ENCODE measurements at places on chromosomes 11 and 22.

DNA sequence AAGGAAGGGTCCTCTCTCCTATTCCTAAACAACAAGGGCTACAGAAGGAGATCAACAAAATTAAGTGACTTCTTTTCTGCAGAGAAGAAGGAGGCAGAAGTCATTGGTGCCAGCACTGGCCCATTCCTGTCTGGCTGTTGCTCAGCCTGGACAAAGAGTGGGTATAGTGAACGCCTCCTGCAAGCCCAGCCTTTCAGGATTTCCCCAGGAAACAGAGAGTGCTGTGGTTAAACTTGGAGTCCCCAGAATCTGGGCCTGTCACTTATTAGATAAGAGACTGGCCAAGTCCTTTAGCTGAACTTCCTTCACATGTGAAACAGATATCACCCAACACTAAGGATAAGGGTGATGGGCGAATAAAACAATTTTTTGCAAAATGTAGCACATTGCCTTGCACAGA is 10.9 kb downstream of the TST start:
- no peak for DNase-seq

- DNase-seq = no peak
Observed at GRCh38 chr11:131744847-131745246, 374.4 kb downstream of the NTM start.

GRCh38 chr11:126132319-126132718 is 69.7 kb upstream of the CDON start:
- no peak for DNase-seq

DNA sequence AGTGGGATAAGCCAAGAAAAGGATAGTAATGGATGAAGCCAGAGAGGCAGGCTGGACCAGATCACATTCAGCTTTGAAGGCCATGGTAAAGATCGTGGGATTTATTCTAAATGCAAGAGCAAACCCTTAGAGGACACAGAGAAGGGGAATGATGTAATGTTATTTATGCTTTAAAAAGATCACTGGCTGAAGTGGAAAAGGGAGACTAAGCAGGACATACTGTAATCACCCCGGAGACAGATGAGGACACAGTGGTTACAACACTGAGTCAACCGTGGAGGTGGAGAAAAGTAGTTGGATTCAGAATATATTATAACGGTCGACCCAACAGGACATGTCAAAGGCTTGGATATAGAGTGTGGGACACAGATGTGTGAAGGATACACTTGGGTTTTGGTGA is 38.5 kb downstream of the CDON start:
- no peak for DNase-seq

GRCh38 chr22:36461665-36462649 is 19.5 kb downstream of the TXN2 start:
- no peak for DNase-seq

GRCh38 chr11:47383071-47383470 is 4.7 kb upstream of the SPI1 start:
- no peak for DNase-seq

DNA sequence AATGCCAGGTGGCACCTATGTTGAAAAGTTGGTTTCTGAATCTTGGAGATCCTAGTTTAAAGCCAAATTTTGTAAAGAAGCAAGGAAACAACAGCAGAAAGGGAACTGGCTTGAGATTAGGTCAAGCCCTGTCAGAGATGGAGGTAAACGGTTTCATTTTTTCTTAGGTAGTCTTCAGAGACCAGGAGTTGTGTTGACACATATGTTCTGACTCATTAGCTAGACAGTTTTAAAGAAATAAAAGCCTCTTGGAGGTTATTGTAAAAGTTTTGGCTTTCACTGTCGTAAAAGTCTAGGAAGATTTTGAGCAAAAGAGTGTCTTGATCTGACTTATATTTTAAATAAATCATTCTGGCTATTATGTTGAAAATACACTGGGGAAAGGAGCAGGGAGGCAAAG is 151.5 kb upstream of the CTSC start:
- no peak for DNase-seq

DNA sequence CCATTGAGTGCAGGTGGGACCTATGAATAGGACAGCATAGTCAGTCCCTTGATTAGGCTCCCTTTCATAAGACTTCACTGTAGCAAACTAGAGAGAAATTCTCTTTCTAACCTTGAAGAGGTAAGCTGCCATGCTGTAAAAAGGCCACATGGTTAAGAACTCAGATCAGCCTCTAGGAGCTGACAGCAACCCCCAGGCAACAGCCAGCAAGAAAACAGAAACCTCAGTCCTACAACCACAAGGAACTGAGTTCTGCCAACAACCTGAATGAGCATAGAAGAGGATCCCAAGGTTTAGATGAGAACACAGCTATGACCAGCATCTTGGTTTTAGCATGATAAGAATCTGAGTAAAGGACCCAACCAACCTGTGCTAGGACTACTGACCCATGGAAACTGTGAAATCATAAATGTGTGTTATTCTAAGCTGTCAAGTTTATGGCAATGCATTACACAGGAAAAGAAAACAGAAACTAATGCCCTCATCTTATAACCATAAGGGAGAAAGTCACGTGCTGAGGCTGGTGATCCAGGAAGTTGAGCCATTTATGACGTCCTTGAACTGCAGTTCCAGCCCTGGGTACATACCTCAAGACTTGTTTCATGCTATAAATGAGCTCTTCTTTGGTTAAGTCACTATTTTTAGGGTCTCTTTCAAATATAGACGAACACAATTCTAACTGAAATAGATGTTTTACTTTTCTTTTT is 43.3 kb downstream of the RAB38 start:
- DNase-seq = no peak

DNA sequence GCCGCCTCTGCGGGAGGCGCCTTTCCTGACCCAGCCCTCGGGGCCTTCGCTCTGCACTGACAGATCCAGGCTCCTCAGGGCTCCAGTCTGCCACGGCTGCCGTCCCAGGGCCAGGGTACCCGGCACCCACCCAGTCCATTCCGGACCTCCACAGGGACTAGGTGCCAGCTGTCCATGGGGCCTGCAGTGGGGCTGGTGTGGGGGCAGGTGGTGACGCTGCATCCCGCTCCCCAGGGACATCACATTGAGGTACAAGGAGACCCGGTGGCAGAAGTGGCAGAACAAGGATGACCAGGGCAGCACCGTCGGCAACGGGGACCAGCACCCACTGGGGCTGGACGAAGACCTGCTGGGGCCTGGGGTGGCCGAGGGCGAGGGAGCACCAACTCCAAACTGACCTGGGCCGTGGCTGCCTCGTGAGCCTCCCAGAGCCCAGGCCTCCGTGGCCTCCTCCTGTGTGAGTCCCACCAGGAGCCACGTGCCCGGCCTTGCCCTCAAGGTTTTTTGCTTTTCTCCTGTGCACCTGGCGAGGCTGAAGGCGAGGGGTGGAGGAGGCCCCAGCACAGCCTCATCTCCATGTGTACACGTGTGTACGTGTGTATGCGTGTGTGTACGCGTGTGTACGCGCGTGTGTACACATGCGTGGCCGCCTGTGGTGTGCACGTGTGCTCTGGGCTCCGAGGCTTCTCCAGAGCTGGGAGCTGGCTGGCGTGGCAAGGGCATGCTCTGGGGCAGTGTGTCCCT is 16.7 kb downstream of the RNH1 start:
- no peak for DNase-seq

DNA sequence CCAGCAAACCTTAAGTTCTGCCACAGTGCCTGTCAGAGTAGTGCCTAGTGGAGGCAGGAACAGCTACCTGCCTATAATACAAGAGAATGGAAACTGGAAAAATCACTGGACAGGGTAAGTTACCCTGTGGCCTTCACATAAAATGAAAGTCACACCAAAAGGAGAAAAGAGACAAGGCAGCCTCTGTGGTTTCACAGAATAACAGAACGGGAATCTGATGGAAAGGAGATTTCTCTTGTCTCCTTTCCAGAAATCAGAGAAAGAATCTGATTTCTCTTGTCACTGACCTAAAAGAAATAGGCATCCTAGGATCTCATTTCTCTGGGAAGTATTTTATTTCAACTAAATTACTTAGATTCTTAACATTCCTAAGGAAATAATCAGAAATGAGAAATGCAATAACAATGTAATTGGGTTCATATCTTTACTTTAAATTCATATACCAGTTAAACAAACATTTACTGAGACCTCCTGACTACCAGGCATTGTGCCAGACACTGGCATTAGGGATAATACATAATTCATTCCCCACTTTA is 41.6 kb downstream of the PRCP start:
- no peak for DNase-seq

- DNase-seq = peak; percentile 33
Observed at GRCh38 chr11:45332276-45332934, 46.3 kb upstream of the SYT13 start.

DNA sequence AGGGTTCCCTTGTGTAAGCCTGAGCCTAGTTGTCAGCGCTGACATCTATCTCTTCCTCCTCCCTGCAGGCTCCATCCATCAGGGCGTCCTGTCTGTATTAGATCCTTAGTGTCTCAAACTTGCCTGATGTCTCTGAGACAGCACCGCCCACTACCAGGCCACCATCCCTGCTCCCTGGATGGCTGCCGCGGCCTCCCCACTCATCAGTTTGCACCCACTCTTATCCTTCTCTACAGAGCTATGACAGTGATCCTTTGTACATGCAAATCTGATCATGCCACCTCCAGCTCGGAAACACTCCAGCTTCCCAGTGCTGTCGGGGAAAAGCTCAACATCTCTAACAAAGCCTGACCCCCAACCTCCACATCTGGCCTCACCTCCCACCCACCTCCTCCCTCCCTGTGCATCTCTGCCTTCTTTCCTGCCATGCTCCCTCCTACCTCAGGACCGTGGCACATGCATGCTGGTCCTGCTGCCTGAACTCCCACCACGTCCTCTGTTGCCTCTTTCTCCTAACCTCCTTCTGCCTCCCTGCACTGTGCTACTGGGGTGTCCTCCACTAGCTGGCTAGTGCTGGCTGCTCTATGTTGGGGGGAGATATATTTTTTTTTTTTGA is 61.6 kb upstream of the EIF3D start:
- DNase-seq = no peak

GRCh38 chr11:85774256-85775101 is 36.5 kb downstream of the SYTL2 start:
- DNase-seq = no peak

GRCh38 chr22:48799227-48799970 is 1028.3 kb downstream of the BRD1 start:
- no peak for DNase-seq

DNA sequence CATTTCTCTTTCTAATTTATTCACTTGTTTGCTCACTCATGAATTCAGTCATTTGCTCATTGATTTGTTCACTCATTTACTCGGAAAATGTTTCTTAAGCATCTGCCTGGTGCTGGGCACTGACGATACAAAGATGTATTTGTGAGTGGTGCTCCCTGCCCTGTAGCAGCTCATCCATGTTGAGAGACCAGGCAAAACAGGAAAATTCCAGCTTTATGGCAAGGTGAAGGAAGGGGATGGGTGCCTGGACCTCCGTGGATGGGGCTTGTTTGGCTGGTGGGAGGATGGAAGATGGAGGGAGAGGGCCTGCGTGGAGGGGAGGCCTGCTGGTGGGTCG is 53.1 kb downstream of the TBC1D22A start:
- DNase-seq = no peak

GRCh38 chr22:39249086-39249704 is 4.4 kb upstream of the PDGFB start:
- no peak for DNase-seq

DNA sequence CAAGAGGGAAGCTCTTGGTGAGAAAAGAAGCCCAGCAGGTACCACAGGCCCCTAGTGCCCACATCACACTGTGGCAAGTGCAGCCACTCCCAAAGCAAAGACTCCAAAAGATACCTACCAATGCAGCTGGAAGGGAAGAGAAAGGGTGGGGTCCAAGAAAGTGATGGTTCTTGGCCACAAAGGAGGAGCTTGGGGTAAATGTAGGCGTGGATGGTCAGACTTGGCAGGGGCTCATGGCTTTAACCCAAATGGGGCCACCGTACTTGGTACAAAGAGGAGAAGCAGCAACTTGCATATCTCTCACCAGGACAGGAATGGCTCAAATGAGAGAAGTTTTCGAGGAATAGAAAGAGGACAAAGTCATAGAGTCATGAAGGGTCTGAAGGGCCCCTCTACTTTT is 4.8 kb downstream of the MAP3K11 start:
- no peak for DNase-seq

- DNase-seq = no peak
Observed at GRCh38 chr22:39958949-39959639, 1.1 kb upstream of the TMA7B start.

- no peak for DNase-seq
Observed at GRCh38 chr11:73375830-73376159, 404 bp upstream of the RELT start.

DNA sequence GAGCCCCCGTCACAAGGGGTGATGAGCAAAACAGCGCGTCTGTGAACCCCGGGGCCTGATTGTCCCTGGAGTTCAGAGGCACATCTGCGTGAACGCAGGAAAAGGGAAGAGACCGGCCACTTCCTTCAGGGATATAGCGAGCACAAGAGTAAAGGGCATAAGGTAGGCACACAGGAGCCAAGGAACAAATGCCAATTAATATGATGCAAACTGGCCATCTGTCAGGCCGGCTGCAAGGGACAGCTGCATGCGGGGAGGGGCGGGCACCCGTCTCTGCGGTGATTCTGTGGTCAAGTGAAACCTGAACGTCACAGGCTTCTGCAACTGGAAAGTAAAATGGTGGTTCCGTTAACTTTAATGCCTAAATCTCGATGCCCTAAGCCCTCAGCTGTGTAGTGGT is 64.7 kb downstream of the TRIM29 start:
- no peak for DNase-seq

- DNase-seq = no peak
Observed at GRCh38 chr22:24107661-24108060, 73.6 kb upstream of the SUSD2 start.

GRCh38 chr22:42910221-42910942 is 53.3 kb upstream of the ARFGAP3 start:
- no peak for DNase-seq

GRCh38 chr11:44466531-44467205 is 98.8 kb upstream of the CD82 start:
- no peak for DNase-seq

DNA sequence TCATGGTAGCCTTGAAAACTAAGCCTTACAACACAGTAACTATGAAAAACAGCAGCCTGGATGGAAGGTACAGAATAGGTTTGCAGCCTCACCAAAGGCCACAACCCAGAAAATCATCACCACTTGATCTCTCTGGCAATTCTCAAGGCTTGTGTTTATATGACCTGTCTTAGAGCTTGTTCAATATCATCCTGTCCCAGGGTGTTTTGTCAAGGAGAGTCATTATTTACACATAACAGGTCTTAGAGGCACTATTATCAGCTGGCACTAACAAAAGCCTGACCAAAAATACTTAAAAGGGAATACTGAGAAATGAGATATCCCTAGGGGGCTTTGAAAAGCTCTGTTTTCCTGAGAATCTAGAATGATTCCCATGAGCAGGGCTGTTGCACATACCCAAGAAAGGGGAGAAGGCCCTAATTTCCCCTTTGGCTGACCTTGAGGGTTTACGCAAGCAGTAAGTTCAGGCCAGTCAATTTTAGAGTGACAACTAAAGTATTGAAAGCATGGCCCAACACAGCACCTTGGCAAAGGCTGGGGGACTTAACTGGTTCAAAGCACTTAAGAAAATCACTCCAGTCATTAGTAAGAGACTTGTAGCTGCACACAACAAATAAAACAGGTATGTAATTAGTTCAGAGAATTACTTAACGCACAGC is 7.9 kb downstream of the SC5D start:
- DNase-seq = no peak

- DNase-seq = no peak
Observed at GRCh38 chr11:78046486-78046854, 17.2 kb upstream of the THRSP start.
